ENCODE measurements at places on chromosomes 3 and 15.

DNA sequence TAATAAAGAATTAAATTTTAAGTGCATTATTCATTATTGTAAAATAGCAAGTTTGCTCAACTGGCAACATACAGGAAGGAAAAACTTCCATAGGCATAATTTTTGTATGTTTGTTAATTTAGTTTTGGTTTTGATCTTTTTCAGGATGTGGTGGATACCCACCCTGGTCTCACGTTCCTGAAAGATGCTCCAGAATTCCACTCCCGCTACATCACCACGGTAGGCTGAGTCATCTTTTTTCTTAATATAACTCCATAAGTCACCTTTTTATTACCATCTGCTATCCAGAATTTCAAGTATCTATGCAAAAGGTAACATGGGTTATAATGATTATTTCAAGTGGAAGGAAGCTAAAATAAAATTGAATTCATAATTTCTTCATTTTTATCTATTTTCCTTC, 104.8 kb downstream of the PPP2R3A start:
- no peak for DNase-seq

- no peak for DNase-seq
Observed at GRCh38 chr15:62244762-62245161, 79.7 kb upstream of the C2CD4B start.

- peak; percentile 41 for DNase-seq
Observed at GRCh38 chr15:38486936-38487335, 33.0 kb downstream of the FAM98B start.

- DNase-seq: no peak
Observed at GRCh38 chr3:187763850-187764648, 18.8 kb upstream of the BCL6 start.

- no peak for DNase-seq
Observed at GRCh38 chr15:29064290-29064689, 178.5 kb downstream of the APBA2 start.

DNA sequence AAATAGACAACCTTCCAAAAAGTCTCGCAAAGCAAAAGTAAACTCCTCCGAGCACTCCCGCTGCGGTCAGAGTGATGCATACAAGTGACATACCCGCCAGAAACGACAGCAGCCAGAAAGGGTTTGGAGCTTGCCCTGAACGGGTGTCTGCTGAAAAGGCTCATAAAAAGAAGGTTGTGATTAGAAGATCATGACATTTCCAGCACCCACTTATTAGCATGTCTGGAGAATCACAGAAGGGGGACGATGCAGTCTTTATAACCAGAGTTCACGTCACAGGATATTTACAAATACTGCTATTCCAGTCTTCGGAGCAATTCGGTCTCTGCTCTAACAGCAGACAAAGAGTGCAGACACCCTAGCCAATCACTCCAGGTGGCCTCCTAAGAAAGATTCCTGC, 59.1 kb upstream of the FRMD4B start:
- DNase-seq: no peak

DNA sequence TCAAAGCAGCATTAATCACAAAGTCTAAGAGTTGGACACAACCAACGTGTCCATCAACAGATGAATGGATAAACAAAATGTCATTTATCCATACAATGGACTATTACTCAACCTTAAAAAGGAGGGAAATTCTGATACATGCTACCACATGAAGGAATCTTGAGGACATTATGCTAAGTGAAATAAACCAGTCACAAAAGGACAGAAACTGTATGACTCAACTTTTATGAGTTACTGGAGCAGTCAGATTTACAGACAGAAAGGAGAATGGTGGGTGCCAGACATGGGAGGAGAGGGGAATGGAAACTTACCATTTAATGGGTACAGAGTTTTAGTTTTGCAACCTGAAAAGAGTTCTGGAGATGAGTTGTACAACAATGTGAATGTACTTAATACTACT, 43.0 kb upstream of the SEC13 start:
- DNase-seq: no peak

DNA sequence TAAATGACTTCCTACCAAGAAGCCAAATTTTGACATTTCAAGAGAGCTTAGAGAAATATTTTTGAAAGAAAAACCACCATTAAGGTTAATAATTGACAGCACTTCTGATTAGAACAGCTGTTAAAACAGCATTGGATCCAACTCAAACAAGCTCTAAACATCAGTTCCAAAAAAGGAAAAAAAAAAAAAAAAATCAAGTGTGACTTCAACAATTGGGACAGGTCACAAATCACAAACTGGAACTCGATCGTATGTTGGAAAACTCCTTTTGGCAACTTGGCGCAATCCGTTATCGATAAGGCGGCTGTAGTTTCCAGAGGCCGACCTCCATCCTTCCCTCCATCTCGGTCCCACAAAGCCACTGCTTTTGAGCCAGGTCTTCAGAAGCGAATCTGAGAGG, 17.8 kb downstream of the TLE3 start:
- no peak for DNase-seq

DNA sequence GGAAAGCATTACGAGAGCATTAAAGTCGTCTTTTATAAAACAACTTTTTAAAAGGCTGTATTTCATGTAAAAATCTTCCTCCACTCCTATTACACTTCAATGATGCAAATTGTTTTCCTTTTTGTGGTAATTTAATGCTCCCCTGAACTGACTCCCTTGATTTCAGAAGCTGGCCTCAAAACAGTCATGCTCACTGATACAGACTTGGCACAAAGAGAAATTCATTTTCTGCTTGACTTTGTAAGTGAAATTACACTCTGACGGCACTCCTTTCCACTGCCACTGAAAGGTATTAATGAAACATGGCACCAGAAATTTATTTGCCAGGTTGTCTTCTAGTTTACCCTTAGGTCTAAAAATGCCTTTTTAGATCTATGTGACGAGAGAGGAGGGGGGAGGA, 215.5 kb downstream of the LRRC3B start:
- no peak for DNase-seq

- DNase-seq: no peak
Observed at GRCh38 chr15:42741710-42742109, 4.8 kb upstream of the CDAN1 start.

DNA sequence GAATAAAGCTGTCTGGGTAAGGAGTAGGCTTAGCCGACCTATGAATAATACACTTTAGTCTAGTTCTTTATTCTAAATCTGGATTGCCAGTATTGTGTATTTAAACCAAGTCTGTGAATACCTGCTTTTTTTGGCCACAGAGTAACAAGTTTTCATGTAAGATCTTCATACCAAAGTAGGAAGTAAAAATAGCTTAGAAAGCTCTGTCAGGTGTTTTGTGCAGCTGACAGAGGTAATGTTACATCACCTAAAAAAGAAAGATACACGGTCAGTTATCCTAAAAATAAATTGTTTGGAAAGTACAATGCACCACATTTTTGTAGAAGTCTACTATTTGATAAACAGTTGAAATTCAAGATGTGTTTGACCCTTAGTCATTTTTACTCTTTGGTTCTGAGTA, 16.5 kb downstream of the CALML4 start:
- DNase-seq: no peak

- DNase-seq: peak; percentile 27
Observed at GRCh38 chr3:9500108-9501050, 53.2 kb downstream of the LHFPL4 start.

- DNase-seq: no peak
Observed at GRCh38 chr3:9238721-9239295, 10.6 kb downstream of the SRGAP3 start.

DNA sequence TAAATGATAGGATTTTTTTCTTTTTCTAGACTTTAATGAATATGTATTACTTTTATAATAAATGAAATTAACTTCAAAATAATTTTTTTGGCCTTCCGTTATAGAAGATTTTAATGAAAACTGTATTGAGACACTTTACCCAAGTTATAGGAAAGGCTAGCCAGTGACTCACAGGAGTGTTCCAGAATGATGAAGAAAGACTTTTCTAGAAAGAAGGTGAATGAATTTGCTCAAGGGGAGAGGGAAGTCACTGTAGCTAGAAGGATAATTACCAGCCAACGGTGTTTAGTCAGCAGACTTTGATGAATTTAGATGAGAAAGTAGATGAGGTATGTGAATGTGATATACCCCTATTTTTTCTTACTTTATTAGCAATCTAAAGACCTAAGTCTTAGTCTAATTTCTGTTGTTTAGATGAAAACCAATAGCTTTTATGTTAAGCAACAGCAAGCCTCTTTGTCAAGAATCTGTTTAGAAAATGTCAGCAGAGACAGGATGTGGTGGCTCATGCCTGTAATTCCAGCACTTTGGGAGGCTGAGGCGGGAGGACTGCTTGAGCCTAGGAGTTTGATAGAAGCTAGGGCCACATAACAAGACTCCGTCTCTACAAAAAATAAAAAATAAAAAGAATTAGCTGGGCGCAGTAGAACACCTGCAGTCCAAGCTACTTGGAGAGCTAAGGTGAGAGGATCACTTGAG, 3.2 kb downstream of the ALAS1 start:
- DNase-seq: no peak

DNA sequence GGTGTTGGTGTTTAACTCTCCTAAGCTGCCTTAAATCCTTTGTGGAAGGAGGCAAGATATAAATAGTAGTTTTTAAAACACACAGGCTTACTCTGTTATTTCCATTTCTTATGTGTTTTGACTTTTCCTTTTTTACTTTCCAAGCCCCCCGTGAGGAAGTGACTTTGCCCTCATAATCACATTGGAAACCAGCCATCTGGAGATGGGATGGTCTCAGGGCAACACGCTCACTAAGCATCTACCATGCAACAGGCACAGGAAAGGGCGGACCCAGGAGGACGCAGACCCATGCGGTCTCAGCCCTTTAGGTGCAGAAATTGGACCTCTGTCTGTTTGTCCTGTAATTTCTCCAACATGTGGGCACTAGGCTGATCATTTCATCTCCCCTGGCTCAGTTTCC, 115.7 kb downstream of the PDZRN3 start:
- DNase-seq: no peak

GRCh38 chr3:82736696-82737277, 975.3 kb upstream of the GBE1 start:
- DNase-seq: no peak

DNA sequence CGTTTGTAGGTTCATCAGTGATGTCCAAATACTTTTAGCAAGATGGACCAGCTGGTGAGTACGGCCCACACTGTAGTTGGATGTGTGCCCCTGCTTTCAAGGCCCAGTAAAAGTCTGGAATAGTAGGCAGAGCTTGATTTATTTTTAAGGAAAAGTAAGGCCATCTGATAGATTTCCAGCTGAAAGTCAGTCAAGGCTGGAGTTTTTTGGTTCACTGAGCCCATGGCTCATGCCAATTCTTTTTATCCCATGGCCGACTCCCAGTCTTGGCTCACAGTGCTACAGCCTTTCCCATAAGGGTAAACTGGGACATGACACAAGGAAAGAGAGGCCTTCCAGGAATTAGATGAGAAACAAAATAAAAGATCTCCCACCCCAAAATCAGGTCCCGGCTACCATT, 13.5 kb downstream of the CCDC80 start:
- DNase-seq: no peak

DNA sequence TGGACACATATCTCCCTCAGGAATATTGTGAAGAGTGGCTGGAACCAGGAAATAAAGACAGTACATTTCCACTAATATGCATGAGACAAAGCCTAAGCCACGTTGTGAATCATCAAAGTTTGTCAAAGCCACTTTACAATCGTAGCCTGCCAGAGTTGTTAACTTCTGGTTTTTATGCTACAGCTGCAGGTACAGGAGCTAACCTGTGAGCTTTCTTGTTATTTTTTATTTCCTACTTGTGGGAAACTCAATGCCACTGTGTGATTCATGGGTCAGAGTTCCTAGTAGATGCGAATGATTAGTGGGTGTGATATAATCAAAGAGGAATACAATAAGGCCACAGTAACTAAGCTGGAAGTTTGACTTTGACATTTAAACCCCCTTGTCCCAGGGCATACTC, 44.4 kb upstream of the TEX9 start:
- DNase-seq: no peak

GRCh38 chr15:90000186-90001001, 730 bp upstream of the ZNF710 start:
- DNase-seq: no peak

DNA sequence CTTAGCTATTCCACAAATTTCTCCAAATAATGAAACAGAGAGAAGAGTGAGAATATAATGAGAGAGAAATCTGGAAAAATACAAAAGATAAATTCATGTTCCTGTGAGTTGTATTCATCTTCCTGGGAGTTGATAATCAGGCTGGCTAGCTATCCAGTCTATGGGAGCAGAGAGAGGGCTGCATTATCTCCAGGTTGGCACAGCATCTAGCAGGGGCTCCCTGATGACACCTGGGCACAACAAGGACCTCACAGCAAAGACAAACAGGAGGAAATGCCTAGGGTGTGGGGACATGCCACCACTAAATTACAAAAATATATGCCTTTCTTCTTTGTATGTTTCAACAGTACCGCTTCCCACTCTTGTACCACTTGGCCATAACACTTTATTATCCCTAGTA, 1.9 kb downstream of the EHD4 start:
- DNase-seq: no peak

DNA sequence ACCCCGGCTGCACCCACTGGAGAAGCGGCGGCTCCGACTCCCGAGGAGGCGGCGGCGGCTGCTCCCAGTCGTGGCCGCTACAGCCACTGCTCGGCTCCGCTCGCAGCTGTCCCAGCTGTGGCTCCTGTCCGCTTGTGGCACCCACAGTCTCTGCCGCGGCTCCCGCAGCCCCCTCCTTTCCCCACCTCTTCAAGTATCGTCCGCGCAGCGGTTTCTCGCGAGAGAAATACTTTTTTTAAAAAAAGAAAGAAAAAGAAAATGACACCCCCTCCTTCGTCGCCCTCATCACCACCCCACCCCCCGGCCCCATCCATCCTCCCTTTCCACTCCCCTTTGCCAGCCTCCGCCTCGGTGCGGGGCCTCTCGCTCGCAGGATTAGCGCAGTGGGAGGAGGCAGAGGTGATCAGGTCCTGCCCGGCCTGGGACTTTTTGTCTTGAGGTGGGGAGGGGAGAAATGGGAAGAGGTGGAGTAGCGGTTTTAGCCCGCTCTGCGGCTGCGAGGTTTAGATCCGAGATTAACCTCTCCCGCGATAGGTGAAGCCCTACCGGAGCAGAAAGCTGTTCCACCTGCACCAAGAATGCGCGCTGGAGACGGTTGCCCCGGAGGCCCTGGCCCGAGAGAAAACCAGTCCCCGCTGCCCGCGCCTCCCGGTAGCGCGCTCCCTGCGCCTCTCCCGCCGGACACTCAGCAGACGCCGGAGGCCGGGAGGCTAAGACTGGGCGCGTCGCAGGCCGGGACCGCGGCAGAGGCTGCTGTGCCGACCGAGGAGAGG, at the start of gene FBN1:
Gene FBN1 (minus strand): TSS at position 152 of the 773 bp plus-strand sequence. CDS start 940 bp downstream, outside the sequence.
- DNase-seq: no peak

- DNase-seq: no peak
Observed at GRCh38 chr15:31452595-31453557, 126.2 kb downstream of the KLF13 start.

- no peak for DNase-seq
Observed at GRCh38 chr3:48232232-48232631, 8.7 kb upstream of the ZNF589 start.
